Activated T-helper 1 cell treated with anti-CD3 and anti-CD28 coated beads, Interleukin-2, amount 50 U/mL, for 16 hours (primary cell): ENCODE measurements at places on chromosomes 12 and 14.

- no peak for DNase-seq
Measured at GRCh38 chr12:4143896-4144295, 129.7 kb upstream of the CCND2 start.

DNA sequence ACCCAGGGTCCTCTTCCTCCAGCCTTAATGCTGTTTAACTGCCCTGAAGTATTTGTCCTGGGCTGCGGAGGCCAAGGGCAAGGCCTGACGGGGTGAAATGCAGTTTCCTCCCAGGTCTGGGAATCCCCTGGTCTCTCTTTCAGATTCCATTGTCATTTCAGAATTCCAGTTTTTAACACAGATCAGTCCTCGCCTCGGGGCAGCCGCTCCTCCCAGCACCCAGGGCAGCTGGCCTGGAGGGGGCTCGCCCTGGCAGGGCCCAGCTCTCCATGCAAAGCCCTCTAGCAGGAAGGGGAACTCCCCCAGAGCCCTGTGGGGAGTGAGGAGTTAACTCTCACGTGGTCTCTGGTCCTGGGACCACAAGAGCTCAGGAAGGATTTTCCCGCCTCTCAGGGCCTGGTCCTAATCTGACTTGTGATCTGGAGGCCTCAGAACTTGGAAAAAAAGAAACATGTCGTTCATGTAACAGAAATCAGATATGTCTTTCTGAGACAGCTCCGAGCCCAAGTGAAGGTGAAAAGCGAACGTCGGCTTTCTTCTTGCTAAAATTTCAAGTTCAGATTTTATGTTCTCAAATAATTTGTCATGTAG lies 265.6 kb upstream of the SFSWAP start:
- DNase-seq, result no peak

- no peak for DNase-seq
Measured at GRCh38 chr12:111276146-111276545, 92.7 kb downstream of the PHETA1 start.

DNA sequence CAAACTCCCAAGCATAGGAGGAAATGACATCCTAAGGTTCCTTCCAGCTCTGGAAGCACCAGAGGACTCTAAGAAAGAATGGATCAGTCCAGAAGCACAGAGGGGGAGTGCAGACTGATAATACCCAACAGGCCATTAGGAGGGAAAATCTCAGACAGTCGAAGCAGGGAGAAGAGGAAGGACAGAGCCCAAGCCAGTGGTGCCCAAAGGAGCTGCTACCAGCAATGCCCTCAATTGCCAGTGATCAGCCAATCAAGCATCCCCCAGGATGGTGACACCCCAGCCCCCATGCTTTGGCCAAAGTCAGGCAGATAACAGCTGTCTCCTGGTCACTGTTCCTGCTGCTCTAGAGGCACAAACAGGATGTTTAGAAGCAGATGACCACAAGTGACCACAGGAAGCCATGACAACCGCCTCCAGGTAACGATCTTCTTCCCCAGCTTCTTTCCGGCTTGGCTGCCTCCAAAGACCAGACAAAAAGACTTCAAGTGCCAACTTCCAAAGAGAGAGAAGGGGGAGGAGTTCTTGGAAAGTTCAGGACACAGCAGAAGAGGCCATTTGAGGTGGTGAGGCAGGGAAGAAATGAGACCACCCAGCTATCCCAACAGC lies 16.2 kb downstream of the PXN start:
- no peak for DNase-seq

DNA sequence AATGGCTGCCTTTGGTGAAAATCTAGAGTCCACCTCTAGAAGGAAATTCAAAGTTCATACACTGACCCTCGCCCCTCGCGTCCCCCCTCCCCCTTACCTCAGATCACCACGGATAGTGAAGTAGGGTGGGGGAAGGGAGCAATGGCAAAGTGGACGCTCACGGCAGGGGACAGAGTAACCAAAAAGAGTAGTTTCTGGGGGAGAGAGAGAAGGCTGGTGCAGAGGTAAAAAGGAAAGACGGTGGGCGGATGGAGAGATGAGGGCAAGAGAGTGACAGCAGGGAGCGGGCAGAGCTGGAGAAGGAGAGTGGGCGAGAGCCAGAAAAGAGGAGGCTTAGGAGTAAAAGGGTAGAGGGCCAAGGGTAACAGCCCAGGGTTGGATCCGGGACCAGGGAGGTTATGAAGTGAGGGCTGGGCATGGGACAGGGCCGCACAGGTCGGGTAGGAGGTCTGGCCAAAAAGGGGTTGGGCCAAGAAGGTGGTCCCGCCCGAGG lies 423 bp downstream of the ALDH6A1 start:
- DNase-seq, result no peak

GRCh38 chr12:25935355-25936144 lies 22.9 kb upstream of the RASSF8 start:
- no peak for DNase-seq

GRCh38 chr12:13973996-13974395 lies 7.4 kb downstream of the GRIN2B start:
- DNase-seq, result no peak

GRCh38 chr14:69087061-69087461 lies 65.9 kb downstream of the DCAF5 start:
- DNase-seq, result no peak

DNA sequence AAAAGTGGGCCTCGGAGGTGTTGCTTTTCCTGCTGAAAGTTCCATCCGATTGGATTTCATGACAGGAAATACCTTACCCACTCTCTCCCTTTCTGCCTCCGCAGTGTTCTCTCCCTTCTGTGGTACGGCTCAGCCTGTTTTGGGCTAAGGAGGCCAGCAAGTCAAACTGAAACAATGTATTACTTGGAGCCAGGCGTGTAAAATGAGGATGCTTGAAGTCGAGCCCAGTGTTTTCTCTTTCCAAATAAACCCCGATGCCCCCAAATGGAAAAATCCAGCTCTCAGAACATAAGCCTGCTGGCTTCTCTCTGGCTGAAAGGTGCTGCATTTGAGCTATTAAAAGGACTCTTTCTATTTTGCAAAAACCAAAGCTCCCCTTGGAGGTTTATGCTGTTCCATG lies 124.7 kb downstream of the ZNF664 start:
- DNase-seq, result no peak

GRCh38 chr14:53376064-53376463 lies 222.9 kb upstream of the DDHD1 start:
- no peak for DNase-seq

DNA sequence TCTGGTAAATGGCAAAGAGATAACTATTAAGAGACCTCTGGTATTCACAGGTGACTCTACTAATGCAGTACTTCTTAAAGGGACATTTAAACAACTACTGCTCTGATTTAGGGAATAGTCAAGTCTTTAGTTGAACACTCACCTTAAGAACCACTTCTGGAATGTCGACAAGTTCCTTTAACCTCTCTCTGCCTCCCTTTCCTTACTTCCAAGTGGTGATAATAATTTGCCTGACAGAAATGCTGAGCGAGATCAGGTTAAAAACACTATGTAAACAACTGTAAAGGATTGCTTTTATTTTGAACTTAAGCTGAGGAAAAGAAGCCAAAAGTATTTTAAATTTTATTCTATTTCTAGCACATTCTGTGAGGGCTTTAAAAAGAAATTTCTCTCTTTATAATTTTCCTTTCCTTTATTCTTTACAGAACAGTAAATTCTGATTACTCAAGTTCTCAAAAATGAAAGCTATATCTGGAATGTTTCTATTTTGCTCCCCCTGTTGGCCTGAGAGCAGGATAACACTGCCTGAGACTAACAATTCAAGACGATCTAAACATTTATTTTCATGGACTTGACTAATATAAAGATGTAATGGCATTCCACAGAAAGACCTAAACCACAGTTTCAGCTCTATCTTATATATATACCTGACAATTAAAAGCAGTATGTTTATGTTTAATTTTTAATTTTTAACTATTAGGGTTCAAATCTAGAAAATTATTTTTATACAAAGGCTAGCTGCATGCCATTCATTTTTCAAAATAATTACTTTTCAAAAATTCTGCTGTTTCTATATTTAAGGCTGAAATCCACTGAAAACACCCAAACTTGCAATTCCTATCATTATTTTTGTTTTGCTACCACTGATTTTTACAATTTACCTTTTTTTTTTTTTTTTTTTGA lies 29.2 kb downstream of the ZCCHC8 start:
- DNase-seq, result no peak

GRCh38 chr12:49910331-49911212 lies 6.9 kb upstream of the FAIM2 start:
- DNase-seq, result no peak

GRCh38 chr12:42104087-42104486 lies 40.6 kb downstream of the GXYLT1 start:
- DNase-seq, result no peak

- DNase-seq, result no peak
Measured at GRCh38 chr12:31582155-31582554, 8.8 kb downstream of the DENND5B start.

GRCh38 chr12:131147894-131148293 lies 194.2 kb downstream of the ADGRD1 start:
- no peak for DNase-seq

DNA sequence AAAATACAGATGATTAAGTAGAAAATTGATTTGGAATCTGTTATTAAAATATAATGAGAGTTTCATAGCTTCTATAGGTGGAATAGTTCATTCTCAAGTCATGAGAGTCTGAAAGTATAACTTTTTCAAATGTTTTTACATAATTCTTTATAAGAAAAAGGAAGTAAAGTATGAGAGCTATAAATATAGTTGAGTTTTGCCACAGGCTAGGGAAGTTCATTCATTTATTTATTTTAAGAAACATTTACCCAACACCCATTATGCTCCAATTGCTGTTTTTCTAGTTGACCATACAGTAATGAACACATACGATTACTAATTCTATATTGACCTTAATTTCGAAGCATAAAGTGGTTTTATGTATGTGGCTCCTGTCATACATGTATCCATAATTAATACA lies 24.8 kb downstream of the LRRIQ1 start:
- no peak for DNase-seq

DNA sequence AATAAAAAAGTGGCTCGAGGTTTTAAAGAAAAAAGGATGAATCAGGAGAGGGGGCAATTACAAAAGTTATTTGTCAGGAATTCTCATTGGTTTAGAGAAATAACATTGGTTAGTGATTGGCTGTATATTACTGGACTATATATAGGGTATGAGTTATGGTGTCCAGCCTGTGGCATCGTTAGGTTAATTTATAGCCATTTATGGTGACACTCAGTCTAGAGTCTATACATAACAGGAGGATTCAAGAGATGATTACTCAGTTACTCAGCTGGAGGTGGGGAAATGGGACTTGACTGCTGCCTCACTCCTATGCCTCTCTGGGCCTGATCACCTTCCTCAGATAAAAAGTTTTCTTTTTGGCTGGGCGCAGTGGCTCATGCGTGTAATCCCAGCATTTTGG lies 25.6 kb upstream of the NFYB start:
- no peak for DNase-seq

- DNase-seq, result no peak
Measured at GRCh38 chr14:89618330-89618708, 201.3 kb upstream of the FOXN3 start.

DNA sequence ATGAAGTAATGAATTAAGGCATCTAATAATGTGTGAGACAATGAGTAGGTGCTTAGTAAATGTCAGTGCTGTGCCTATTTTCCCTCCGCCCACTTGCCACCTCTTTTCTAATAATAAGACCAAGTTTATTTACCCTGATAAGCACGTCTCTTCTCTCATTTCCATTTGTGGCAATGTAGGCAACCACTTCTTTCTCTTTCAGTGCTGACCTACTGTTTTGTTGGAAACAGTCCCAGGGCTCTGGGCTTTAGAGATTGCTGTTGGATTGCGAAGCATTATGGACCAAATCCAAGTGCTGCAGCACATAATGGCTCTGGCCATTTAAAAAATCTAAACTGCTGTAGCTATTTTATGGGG lies 141.3 kb upstream of the PLEKHG7 start:
- no peak for DNase-seq

- no peak for DNase-seq
Measured at GRCh38 chr12:6333566-6333965, 8.3 kb downstream of the TNFRSF1A start.

- DNase-seq, result no peak
Measured at GRCh38 chr12:96235484-96235826, 41.3 kb downstream of the ELK3 start.

GRCh38 chr14:76829013-76829365 lies 2.8 kb downstream of the LRRC74A start:
- DNase-seq, result no peak

DNA sequence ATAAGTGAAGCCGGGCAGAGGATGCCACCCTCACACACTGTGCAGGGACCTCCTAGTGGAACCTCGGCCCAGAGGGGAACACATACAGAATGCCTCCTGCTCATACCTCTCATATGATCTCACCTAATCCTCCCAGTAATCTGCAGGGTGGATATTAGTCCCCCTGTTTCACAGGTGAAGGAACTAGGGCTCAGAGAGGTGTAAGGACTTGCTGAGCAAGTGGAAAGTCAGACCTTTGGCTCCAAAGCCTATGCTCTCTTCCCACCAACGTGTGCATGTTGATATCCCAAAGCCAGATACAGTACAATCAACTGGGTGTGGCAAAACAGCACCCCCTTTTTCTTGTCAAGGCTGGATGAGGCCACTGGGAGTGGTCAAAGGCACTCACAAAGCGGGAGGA lies 4.2 kb downstream of the MYH6 start:
- no peak for DNase-seq

DNA sequence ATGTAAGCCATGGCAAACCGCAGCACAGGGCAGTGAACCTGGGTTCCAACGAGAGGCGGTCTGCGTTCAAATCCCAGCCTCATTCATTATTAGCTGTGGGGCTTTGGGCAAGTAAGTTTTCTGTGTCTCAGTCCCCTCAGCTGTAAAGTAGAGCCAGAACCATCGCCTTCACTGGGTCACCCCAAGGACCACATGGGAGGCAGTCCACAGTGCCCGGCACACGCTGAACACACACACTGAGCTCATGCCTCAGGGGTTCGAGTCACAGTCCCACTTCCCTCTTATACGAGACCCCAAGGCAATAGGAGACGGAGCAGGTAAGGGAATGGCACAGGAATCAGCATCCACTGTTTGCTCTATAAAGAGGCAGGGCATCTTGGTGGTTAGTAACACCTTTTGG lies 19.1 kb downstream of the LRTM2 start:
- DNase-seq, result no peak

DNA sequence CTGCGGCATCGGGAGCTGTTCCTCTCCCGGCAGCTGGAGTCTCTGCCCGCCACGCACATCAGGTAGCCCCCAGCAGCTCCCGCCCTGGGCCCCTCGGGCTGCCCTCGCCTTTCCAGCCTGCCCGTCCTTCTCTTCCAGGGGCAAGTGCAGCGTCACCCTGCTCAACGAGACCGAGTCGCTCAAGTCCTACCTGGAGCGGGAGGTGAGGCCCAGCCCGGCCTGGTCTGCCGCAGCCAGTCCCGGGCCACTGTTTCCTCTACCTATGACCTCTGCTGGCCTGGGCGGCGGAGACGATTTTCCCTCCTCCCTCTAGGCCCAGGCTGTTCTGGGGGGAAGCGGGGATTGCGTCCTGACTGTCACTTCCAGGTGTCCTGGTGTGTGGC lies 24.5 kb upstream of the CRIP2 start:
- DNase-seq, result no peak

DNA sequence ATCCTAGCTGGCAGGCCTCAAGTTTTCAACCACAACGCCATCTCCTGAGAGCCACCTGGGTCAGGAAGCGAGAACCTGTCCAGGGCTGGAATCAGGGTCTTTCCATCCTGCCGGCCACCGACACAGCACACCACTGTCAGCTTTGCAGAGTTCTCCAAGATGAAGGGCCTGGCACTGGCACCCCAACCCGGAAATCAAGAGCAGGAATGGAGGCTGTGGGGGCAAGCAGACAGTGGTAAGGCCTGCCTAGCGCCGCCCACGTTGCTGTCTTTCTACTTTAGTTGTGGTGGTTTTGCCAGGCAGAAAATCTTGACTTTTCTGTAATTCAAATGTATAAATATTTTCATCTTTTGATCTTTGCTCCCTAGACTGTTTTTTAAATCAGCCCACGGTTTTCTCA lies 90.7 kb downstream of the ITPK1 start:
- DNase-seq, result no peak

GRCh38 chr12:103547929-103548328 lies 39.1 kb upstream of the STAB2 start:
- DNase-seq, result no peak
